Putamen (tissue), 1 donor: ENCODE measurements at places on chromosomes 13 and 19.
A peak's percentile ranks its signal among the peaks of the same experiment; 100 is the strongest.

GRCh38 chr13:99288089-99288488 is 19.1 kb downstream of the GPR183 start:
- no peak for DNase-seq

- DNase-seq, result no peak
These were observed 17.3 kb downstream of the DHRS12 start for GRCh38 chr13:51786425-51787265.

DNA sequence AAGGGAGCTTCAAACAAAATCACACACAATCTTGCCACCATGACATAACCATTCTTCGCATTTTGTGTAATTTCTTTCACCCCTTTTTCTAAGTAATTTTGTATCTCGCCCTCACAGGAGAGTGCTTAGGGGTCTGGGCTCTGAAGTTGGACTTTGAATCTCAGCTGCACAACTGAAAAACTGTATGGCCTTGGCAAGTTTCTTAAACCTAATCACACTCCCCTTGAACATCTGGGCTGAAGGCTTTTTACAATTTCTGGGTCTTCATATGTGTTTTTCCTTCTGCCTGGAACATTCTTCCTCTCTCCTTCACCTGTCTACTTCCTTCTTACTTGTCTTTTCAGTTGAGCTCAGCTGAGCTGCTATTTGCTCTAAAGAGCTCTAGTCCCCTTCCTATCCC is 24.3 kb upstream of the CPB2 start:
- DNase-seq, result no peak

GRCh38 chr13:110756219-110756631 is 42.7 kb downstream of the ING1 start:
- DNase-seq, result no peak

DNA sequence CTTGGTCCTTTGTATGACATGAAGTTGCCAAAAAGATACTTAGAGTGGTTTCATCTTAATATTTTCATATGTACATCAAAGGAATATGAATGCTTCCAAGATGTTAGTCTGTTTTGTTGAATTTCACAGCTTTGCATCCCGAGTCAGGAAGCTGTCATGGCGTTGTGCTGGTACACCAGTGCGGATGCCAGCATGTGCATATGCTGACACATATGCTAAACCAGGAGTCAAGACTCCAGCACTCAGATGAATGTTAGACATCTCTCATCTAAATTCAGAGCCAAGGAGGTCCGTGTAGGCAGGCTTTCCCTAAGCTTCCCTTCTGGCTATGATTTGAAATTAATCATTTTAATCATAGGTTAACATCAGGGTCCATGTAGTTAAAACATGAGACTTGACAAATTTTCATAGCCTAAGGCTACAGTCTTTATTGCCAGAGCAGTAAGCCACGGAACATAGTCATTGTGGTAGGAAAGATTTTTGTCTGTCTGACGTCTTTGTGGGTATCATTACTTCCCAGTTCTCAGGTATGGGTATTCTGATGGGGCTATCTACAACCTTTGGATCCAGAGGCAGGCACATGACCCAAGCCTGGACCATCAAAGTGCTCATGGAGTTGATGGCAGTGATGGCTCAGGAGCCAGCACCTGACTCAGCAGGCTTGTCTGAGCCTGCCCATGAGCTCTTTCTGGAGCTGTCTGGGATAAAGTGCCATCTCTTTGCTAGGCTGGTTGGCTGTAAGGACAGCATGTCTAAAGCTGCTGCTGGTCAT is 246.1 kb downstream of the KCNRG start:
- no peak for DNase-seq

- DNase-seq, result no peak
These were observed 38.4 kb upstream of the CYP4F8 start for GRCh38 chr19:15576526-15577156.

GRCh38 chr19:35742121-35742724 is at the start of gene IGFLR1:
Gene IGFLR1 (minus strand): TSS chr19:35742452. CDS start chr19:35741180, 1,272 bp downstream.
- no peak for DNase-seq

GRCh38 chr19:15252398-15253018 is 20.3 kb upstream of the EPHX3 start:
- peak; percentile 55 for DNase-seq

DNA sequence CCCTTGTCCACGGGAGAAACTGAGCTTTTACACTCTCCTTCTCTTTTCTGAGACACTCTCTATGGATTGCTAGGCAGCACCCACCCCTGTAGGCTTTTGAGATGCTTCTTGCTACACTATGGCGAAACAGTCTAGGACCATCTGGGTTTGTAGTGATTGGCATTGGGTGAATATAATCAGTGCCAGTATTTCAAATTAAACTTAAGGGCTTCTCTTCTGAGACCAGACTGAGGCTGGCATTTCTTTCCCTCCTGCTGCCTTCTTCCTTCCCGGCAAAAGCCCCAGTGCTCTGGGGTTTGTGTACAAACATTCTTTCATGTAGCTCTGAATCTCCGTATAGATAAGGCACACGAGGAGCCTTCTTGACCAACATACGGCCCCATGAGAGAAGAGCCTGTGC is 276.7 kb downstream of the SLC7A1 start:
- no peak for DNase-seq

GRCh38 chr19:44626048-44626624 is 12.8 kb downstream of the IGSF23 start:
- DNase-seq, result no peak

- peak; percentile 65 for DNase-seq
These were observed 6.0 kb downstream of the TMIGD2 start for GRCh38 chr19:4295972-4296771.

DNA sequence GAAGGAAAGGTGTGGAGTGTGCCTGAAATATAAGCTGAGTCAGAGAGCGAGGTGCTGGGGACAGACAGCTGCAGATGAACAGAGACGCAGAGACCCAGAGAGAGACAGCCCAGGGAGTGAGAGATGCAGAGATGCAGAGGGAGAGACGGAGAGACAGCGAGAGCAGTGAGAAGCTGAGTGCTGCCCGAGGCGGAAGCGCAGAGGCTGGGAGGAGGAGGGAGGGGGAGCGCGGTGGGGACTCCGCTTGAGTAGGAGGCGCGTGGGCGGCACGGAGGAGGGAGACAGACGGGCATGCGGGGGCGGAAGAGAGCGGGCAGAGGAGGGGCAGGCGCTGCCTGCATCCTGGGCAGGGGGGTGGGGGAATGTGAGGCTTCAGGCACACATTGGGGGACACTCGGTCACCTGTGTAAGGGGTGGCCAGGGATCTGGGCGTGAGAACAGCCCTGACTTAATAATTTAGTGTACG is 25.7 kb downstream of the SLC8A2 start:
- no peak for DNase-seq

GRCh38 chr13:104286566-104287290 is 1220.5 kb upstream of the SLC10A2 start:
- no peak for DNase-seq

DNA sequence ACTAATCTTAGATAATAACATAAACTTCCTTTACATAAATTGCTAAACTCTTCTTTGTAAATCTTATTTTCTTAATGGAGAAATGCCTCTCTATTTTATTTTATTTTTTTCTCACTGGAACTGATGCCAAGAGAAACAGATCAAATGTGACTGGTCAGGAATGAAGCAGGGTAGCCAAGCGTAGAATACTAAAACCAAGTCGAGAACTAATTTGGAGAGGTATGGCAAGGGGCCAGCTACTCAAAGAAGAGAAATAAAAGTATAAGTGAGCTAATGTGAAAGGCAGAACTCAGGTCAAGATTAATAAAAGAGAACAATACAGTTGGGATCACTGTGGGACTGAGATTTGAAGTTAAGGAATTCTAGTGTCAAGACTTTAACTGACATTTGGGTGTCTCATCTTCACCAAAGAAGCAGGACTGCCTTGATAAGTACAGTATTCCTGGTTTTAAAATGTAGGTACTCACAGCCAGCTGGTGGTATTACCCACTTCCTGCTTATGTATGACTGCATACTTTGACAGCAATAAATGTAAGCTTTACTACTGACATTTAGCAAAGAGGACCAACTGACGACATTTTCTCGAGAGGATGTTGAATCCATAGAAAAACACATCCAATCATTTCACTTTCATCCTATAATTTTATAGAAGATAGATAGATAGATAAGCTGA is 1192.2 kb downstream of the EFNB2 start:
- DNase-seq, result no peak

GRCh38 chr13:74015137-74015536 is 119.1 kb downstream of the KLF12 start:
- DNase-seq, result no peak

GRCh38 chr19:19528721-19529490 is at the start of gene YJEFN3:
Gene YJEFN3 (plus strand): TSS chr19:19528911. CDS start chr19:19528933, 22 bp downstream.
- DNase-seq, result peak; percentile 77

DNA sequence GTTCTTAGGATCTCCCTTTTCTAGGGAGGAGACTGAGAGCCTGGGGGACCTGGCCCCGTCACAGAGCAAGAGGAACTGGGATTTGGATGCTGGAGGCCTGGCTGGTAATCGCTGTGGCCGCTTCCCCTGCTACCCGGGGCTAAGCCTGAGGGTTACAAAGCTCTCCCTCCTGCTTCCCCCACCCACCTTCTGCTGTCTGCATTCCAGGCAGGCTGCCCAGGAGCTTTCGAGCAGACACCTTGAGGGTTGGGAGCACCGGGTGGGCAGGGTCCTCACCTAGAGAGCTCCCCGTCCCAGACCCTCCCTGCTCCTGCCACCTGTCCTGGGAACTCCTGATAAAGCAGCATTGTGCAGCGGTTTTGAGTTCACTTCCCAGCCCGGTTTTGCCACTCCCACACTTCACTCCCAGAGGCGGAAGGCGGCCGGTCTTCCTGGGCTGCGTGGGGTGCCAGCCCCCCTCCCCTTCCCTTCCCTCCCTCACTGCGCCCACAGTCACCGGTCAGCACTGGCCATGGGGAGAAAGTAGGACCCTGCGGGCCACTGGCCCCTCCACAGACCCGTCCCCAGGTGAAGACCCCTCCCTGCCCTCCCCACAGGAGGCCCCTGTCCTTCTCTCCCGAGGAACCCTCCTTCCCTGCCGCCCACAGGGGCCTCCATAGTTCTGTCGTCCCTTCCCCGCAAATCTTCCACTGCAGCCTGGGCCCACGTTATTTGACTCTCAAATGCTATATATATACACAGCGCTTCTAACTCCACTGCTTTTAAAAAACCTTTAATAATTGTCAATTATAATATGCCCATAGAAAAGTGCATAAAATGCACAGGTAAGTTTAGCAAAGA is 8.1 kb downstream of the PAK4 start:
- DNase-seq, result no peak
